ENCODE measurements at places on chromosomes 7 and 10. TPM values are rescaled to one million over a fixed set of nuclear protein-coding genes. Genes with fewer than 3 reads are reported as not detected.

DNA sequence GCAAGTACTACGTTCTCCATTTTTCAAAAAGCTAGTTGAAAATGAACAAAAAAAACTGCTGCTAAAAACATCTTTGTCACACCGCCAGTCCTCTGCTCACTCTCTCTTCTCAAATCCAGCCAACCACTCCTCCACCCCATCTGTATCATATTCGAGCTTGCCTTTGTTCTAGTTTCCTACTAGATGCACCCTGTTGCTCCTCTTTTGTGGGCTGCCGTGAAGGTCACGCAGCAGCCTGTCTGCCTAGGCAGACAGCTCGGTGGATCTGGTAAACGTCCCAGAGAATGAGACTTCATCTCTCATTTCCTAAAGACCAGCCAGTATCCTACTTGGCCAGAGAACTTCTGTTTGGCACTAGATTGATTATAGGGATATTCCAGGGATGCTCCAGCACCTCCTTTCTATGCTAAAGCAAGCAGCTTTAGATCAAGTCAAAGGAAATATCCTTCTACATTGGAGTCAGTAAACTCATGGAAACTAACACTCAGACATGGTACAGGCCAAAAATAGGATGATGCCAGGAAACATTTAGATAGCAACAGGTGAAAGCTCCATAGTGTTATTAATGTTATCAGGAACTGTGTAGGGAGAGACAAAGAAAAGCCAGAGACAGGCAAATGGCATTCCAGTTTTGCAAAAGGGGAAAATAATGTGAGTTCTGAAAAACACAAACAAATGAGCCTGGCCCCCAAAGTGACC lies 8.7 kb upstream of the PLXNA4 start:
- DNase-seq: no peak

GRCh38 chr10:63671317-63671937 lies 150.2 kb downstream of the REEP3 start:
- DNase-seq: peak; percentile 48

- peak; percentile 84 for DNase-seq
These were observed 105.6 kb upstream of the COL1A2 start for GRCh38 chr7:94289071-94289470.

DNA sequence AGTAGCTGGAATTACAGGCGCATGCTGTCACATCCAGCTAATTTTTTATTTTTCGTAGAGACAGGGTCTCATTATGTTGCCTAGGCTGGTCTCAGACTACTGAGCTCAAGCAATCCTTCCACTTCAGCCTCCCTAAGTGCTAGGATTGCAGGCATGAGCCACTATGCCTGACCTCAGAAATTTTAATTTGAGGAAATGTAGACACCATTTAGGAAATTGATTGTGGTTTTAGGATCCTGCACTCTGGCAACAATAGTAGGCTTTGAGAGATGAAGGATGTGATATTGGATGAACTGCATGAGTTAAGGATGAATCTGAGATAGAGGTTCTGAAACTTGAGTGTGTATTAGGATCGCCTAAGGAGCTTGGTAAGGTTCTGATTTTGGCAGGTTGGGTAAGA lies 66.5 kb downstream of the PPP1R9A start:
- no peak for DNase-seq

GRCh38 chr10:98088186-98088971 lies 46.1 kb upstream of the R3HCC1L start:
- DNase-seq: no peak

- DNase-seq: peak; percentile 61
These were observed 64.5 kb downstream of the DNMBP start for GRCh38 chr10:99945263-99945662.

- DNase-seq: no peak
These were observed 39.3 kb downstream of the PRF1 start for GRCh38 chr10:70563230-70563629.

GRCh38 chr7:92460109-92460508 lies 12.8 kb downstream of the GATAD1 start:
- no peak for DNase-seq

GRCh38 chr10:5628451-5629302 lies 37.7 kb downstream of the ASB13 start:
- DNase-seq: peak; percentile 76

DNA sequence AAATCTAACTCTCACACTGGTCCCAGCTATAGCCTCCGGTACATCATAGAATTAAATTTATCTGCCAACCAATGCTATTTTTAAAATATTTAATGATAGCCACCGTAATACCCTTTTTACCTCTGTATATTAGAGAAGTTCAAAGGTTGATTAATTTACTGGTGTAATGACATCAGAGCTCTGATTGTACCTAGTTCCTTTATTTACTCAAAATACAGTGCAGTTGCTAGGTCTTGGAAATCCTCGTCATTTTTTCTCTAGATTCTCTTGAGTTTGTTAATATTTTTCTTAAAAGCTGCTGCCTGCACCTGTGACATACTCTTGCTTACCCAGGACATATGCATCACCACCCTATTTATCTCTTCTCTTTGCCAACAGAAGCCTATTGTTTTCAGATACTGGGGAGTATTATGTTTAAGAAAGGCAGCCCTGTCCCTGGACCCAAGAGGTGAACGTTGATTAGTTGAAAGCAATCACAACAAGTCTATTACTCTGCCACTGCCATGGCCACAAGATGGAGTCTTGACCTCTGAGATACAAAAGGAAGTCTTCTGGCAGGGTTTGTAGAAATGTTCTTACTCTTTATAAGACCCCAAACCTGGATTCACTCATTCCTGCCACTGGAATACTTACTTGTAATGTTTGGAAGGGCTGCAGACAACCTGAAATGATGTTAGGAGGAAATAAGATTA lies 25.6 kb upstream of the TMEM26 start:
- no peak for DNase-seq

DNA sequence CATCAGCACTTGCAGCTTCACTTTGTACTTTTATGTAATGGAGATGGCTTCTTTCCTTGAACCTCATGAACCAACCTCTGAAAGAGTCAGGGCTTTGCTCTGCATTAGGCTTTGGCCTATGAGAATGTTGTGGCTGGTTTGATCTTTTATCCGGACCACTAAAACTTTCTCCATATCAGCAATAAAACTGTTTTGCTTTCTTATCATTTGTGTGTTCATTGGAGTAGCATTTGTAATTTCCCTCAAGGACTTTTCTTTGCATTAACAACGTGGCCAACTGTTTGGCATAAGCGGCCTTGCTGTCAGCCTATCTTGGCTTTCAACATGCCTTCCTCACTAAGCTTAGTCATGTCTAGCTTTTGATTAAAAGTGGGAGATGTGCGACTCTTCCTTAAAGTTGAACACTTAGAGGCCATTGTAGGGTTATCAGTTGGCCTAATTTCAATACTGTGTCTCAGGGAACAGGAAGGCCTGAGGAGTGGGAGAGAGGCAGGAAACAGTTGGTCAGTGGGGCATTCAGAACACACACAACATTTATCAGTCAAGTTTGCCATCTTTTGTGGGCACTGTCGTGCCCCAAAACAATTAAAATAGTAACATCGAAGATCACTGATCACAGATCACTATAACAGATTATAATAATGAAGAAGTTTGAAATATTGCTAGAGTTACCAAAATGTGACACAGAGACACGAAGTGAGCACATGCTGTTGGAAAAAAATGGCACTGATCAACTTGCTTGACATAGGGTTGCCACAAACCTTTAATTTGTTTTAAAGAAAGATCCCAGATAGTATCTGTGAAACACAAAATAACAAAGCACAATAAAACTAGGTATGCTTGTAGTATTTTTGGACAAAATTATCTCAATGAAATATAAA lies 64.7 kb downstream of the NRF1 start:
- no peak for DNase-seq

DNA sequence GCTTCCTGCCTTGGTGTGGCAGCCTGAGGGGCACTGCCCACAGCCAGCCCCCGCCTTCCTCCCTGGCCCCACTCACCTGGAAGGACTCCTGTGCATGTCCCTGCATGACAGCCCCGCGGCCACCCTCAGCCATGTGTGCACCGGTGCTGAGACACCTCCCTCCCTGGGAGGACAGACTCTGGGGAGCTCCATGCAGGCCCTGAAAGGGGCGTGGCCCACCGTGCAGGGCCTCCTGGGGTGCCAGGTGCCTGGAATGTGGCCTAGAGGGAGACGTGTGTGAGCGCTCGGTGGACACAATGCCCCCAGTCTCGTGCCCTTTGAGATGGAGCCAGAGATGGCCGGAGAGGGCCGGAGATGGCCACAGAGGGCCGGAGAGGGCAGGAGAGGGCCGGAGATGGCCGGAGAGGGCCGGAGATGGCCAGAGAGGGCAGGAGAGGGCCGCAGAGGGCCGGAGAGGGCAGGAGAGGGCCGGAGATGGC lies 59.1 kb upstream of the PPP2R2D start:
- no peak for DNase-seq

GRCh38 chr7:3481435-3481834 lies 180.4 kb downstream of the SDK1 start:
- DNase-seq: no peak

Gene HYCC1
- 30.1 TPM for polyA plus RNA-seq

Gene UNCX
- not detected for polyA plus RNA-seq

Gene MCM10
- not detected for polyA plus RNA-seq

Measured in muscle of arm (tissue), 14 donors.